Mesenteric fat pad (tissue), 1 donor: ENCODE measurements at places on chromosomes 13 and 19. TPM values are rescaled to one million over a fixed set of nuclear protein-coding genes. Genes with fewer than 3 reads are reported as not detected.

DNA sequence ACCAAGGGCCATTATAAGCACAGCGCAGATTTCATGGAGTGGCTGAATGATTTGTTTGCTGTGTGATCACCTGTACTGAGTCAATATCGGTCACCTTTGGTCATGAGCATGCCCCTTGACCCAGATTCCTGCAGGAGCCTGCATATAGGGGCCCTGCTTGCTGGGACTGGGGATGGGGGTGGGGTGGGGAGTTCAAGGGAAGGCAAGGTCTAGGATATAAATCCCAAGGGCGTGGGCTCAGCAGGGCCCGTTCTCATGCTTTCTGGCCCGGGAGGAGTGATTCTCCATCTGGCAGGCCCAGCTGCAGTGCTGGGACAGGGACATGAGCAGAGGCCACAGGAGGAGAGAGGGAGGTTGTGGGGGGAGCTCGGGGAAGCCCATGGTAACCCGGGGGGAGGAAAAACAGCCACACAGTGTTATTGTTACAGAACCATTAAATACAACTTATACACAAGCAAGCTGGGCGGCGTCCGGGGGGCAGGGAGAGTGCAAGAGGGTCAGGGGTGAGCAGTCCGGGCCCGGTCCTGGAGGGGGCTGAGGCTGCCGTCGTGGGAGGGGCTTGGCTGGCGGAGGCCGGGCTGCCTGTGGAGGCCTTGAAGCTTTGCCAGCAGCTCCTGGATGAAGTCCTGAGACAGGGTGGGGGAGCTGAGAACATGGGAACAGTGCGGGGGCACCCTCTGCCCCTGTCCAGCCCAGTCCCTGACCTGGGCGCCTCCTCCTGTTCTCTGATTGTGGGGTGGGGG is 5.2 kb downstream of the PPP1R14A start:
- no peak for DNase-seq

DNA sequence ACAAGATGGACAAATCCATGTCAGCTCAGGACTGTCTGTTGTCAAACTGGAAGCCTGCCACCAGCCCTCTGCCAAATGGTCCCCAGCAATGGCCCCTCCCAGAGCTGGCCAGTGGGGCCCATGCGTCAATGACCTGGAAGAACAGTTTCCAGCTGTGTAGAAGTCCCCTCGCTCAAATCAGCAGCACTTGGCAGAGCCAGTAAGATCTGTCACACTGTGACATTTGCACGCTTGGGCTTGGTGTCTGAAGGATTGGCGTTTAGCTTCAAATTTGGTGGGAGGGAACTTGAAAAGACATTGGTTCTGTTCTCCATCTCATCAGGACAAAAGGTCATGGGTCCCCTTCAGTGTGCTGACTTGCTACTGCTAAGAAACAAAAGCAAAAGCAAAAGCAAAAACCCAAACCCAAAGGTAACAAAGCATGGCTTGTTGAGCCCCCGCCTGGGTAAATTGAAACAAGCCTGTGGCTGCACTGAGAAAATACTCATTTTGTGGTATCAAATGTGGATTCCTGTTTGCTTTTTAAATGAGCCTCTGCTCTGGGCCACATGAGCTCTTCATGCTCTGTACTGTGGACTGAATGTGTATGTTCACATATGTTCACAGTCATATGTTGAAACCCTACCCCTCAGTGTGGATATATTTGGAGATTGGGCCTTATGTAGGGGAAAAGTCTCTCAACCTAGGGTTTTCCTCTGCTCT is 253.6 kb upstream of the MAB21L1 start:
- no peak for DNase-seq

CD79A gene
- total RNA-seq = 0.61 TPM

GRCh38 chr13:22027566-22027965 is 356.7 kb downstream of the FGF9 start:
- DNase-seq = no peak

GRCh38 chr13:25625414-25625813 is 253.6 kb downstream of the ATP8A2 start:
- no peak for DNase-seq

DNA sequence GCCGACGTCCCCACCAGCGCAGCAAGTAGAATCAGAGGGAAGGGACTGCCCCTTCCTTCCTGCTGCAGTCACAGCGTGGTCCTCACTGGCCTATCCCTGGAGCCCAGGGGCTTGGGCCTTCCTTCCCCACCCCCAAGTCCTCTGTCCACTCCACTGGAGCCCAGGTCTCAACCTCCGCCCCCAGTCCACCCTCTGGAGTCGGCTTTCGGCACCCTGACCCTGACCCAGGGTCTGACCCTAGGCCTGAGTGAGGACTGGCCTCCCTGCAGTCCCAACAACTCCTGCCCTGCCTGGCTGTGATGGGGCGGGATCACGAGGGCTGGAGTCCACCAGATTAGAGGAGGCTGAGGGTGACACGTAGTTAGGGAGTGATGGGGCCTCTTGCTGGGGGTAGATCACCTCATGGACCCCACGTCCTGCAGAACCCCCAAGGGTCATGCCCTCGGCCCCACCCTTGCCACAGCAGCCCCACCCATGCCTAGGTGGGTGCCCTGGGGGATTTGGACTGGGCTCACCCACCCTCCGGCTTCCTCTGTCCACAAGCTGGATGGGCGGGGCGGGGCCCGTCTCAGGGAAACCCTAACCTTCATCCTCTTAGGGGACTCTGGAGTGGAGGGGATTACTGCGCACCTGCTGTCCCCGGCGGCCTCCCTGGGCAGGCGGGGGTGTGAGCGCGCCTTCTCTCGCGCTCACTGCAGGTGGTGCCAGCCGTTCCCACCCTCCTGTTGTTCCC is 3.8 kb downstream of the RAX2 start:
- no peak for DNase-seq

PSG7 gene
- not detected for total RNA-seq

GRCh38 chr13:99075268-99076191 is 97.7 kb upstream of the DOCK9 start:
- no peak for DNase-seq

DNA sequence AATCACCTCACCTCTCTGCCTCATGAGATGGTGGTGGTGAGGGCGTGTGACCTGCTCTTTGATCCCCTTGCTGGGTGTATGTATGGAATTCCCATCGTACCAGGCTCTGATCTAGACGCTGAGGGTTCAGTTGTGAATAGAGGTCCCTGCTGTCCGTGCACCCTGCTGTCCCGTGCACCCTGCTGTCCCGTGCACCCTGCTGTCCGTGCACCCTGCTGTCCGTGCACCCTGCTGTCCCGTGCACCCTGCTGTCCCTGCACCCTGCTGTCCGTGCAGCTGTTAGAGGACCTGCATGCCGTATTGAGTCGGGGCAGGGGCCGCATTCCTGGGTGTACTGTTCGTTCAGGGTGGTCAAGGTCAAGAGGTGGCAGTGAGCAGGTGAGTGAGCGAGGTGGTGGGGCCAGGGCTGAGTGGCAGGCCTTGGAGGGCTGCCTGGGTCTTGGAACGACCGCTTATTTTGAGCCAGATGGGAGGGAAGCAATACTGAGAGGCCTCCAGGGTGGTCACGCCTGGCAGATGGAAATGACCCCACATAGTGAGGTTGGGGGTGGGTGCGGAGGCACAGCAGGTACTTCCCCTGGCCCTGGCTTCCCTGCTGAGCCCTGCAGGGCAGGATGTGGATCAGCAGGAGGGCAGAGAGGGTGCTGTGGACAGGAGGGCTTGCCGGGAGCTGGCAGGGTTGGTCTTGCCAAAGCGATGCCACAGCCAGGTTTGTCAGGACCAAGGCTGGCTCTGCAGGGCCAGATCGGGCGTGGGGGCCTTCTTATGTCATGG is 4.6 kb upstream of the EPN1 start:
- no peak for DNase-seq

GRCh38 chr13:100854006-100854405 is 179.4 kb upstream of the TMTC4 start:
- no peak for DNase-seq

AXL gene
- total RNA-seq = 61.1 TPM

SOX1 gene
- not detected for total RNA-seq

- DNase-seq = no peak
These were observed 1244.2 kb upstream of the MIR17HG start for GRCh38 chr13:90103099-90103784.

DNA sequence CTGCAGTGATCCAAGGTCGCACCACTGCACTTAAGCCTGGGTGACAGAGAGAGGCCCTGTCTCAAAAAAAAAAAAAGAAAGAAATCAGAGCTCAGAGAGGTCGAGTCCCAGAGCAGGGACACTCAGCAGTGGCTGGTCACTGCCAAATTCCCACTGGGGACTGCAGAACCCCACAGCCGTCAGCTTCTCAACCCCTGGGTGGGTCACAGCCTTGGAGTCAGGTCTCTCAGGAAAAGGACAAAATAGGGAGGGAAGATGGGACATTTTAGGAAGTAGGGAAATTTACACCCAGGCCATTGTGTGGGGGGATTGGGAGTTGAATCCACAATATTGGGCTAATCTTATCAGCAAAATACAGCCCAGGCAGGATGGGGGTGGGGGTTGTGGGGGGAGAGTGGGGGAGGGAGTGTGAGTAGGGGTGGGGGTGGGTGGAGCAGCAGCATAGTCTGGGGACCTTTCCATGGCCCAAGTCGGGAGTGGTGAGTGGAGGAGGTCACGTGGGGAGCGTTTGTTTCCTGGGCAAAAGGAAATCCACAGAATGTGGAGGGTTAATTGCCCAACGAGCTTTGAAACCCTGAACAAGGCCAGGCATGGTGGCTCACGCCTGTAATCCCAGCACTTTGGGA is 5.0 kb upstream of the CCDC194 start:
- DNase-seq = no peak

LHB gene
- total RNA-seq = not detected

DAND5 gene
- not detected for total RNA-seq

DNA sequence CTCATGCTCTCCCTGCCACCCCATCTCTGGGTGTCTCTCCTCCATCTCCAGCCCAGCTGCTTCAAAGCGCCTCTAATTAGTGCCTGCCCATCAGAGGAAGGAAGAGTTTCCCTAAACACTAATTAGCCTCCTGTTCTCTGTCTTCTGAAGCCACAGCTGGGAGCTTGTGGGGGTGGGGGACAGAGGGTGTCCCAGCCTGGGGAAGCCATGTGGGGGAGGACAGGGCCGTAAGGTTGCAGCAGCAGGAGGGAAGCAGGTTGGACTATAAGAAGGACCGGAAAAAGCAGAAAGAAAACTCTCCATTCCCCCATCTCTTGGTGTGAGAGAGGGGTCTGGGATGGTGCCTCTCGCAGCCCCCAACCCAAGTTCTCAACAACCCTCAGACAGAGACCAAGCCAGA is 26.2 kb downstream of the SLC8A2 start:
- DNase-seq = no peak
